ENCODE measurements at places on chromosomes 2 and 18.

- DNase-seq, result no peak
Measured at GRCh38 chr18:26370037-26370436, 143.8 kb downstream of the TAF4B start.

DNA sequence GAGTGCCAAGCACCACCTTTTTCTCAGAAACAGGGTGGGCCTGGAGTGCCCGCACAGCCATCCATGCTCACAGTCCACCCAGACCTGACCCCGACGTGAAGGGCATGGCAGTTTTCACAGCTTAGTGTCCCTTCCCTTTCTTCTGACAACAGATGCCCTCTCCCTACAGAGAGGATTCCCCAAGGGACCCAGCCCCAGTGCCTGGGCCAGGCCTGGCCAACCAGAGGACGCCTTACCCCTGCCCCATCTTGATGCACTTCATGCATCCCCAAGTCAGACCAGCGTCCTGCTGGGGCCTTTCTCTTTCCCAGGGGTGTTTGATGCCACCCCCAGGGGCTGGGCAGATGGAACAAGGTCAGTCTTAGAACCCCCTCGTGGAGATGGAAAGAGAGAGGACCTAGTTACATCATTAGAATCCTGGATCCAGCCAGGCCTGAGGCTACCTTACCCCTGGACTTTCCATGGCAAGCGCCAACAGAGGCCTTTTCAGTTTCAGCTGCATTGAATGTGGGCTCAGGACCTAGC lies 3.8 kb downstream of the ANKMY1 start:
- DNase-seq, result no peak

DNA sequence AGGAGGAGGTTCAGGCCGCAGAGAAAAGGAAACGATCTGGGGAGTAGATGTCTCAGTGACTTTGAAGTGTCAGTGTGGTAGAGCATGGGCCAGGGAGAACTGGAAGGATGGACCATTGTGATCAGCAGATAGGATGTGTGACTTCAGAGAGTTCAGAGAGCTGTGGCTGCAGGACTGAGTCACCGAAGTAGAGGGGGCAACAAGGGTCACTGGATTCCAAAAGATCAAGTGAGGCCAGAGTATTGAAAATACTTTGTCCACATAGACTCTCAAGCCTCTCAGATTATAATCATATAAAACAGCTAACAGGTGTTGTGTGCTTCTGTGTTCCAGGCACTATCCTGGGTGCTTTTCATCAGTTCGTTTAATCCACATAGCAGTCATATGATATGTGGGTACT lies 99.4 kb downstream of the CRIM1 start:
- DNase-seq, result no peak

DNA sequence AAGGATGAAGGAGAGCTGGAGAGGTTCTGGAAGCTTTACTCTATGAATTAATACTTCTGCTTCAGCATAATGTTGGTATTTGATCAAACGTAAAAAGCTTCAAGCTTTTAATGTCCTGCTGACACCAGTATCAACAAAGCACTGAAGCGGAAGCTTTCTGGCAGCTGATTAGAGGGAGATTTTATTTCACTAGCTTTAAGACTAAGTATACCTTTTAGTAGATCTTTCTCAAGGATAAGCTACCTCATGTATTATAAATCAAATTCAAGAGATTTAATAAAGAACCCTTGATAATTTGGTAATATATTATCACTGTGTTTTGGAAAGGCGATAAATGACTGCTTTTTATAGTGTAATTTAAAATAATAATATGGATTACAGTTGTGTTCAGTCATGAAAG lies 128.0 kb upstream of the CD302 start:
- no peak for DNase-seq

GRCh38 chr2:133123904-133124303 lies 444.4 kb downstream of the NCKAP5 start:
- no peak for DNase-seq

- DNase-seq, result no peak
Measured at GRCh38 chr18:69956057-69956456, 8.4 kb upstream of the CD226 start.

- no peak for DNase-seq
Measured at GRCh38 chr18:5678779-5679406, 135.1 kb upstream of the EPB41L3 start.

- DNase-seq, result no peak
Measured at GRCh38 chr2:222479859-222480258, 55.5 kb downstream of the SGPP2 start.

GRCh38 chr2:70988151-70988550 lies 6.5 kb downstream of the TEX261 start:
- DNase-seq, result no peak
